Omental fat pad (tissue), 4 donors: ENCODE measurements at places on chromosomes 16 and 17.

DNA sequence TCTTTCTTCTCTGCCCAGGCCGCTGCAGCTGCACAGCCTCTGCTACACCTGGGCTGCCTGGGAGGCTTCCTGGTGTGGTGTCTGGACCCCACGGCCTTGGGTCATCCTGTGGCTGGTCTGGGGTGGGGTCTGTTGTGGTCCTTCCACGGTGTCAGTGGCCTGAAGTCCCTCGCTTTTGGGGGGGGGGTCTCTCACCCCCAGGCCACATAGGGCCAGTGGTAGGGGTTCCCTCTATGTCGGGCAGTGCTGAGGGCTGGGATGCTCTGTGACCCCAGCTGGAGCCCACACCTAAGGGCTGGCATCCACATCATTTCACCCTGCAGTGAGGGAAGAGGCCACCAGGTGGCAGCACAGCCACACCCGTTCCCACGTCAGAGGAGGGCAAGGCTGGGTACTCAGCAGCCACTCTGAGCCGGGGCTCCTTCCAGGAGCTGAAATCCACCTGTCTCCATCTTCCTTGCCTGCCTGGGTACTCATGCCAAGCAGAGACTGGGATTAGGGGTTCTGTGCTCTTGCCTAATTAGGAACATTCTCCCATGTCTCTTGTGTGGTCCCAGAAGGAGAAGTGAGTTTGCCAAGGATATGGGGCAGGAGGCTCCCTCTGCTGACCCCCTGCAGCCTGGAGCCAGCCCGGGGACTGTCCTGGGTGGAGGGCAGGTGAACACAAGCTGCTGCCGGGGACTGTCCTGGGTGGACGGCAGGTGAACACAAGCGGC, 13.0 kb downstream of the ENGASE start:
- peak; percentile 75 for DNase-seq

DNA sequence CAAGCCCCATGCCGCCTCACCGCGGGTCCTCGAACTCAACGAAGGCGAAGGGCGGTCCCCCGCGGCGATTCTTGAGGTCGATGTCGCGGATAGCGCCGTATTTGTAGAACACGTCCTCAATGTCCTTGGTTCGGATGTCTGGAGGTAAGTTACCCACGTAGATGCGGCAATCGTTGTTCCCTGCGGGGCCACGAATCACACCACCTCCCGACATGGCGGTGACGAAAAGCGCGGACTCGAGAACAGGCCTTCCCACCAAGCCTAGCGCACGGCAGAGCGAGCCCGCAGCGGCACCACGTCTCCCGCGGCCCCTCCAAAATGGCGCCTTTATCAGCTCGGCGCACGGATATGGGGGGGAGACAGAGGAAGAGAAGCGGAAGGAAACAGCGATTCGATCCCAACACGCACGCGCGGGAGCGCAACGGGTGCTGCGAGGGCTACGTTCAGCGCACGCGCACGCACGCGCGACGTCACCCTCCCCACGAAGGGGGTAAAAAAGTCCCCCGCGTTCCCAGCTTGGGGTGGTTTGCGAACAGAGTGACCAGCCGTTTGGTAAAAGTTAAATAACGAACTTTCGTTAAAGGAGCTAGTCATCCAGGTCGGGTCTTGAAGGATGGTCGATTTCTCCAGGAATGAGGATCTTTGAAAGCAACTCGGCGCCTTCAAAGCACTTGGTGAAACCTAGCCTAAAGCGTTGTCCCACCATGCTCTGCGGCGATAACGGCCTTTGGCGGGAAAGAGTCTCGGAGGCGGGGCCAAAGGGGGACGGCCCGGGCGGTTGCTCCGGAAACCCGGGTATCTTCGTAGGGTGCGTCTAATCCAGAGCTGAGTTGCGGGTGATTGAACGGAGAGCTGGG, at the start of gene SRSF1:
Gene SRSF1, minus strand, starts transcription at position 323 of the 857 bp plus-strand sequence. Its CDS starts 109 bp downstream, at position 214.
- peak; percentile 82 for DNase-seq

- DNase-seq: no peak
These were observed 2.9 kb upstream of the BCL6B start for GRCh38 chr17:7019839-7020519.

DNA sequence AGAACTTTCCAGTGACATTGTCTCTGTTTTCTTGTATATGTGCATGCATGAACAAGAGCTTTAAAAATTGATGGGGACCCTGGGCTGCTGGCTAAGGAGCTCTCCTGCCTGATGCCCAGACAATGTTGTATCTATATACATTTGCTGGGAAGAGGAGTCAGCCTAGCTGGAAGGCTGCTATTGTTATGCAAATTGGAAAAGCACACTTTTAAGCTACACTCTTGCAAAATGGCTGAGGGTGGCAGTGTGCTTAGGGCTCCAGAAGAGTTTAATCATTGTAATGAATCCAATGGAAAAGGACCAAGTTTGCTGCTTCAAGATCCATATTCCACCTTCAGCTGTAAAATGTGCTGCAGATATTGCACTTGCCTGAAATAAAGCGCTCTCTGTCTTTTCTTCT, 171.8 kb downstream of the PRKCA start:
- DNase-seq: no peak

DNA sequence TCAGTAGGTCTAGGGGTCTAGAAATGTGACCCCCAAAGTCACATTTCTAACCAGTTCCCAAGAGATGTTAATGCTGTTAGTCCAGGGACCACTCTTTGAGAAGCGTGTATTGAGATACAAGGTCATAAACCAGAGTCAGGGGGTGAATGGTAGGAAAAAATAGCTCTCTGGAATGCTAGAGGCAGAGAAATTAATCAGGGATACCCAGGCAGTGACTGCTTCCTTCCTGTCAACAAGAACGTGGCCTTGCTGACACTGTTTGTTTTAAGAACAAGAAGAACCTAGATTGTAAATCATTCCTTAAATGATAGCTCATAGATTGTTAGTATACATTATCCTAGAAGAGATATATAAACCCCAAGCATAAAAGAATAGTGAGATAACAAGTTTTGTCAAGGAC, 43.8 kb downstream of the PITPNM3 start:
- DNase-seq: no peak

DNA sequence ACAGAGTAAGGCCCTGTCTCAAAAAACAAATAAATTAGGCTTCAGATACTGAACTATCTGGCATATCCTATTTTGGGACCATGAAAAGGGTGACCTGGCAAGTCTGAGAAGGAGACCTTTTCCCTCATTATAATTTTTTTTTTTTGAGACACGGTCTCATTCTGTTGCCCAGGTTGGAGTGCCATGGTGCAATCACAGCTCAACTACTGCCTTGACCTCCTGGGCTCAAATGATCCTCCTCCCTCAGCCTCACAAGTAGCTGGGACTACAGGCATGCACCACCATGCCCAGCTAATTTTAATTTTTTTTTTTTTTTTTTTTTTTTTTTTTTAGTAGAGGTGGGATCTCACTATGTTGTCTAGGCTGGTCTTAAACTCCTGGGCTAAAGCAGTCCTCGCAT, 37.3 kb downstream of the PLCG2 start:
- no peak for DNase-seq

DNA sequence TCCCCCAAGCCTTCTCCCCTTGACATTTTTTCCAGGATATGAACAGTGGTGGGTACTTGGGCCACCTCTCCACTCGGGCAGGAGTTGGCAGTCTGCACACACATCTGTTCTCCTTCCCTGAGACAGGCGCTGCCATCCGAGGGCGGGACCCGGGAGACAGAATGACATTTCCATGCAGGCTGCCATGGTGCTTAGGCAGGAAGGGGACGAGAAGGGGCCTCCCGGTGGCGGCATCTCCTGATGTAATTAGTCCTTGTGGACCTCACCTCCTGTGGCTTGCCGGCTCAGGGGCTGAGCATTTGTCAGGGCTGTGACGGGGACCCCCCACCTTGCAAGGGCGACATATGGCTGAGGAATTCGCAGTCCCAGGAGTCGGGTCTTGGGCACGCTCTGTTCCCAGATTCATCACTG, 197.2 kb downstream of the FOXL1 start:
- no peak for DNase-seq

- no peak for DNase-seq
These were observed 45.7 kb upstream of the SIAH1 start for GRCh38 chr16:48430890-48431289.

DNA sequence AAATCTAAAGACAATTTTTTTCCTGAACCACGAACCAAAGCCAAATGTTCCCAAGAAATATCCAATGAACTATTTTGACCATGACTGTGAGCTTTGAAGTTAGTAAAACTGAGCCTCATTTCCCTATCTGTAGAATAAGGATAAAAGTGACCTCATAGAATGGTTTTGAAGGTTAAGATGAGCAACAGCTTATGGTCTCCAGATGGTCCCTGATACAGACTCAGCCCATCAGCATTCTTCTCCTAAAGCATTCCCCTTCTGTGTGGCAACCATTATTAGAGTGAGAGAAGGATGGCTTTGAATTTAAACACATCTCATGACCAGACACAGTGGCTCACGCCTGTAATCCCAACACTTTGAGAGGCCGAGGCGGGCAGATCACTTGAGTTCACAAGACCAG, 70.1 kb downstream of the COPRS start:
- DNase-seq: no peak

GRCh38 chr16:57036945-57037344, 47.6 kb downstream of the NLRC5 start:
- no peak for DNase-seq

- DNase-seq: no peak
These were observed 300.1 kb downstream of the FOXL1 start for GRCh38 chr16:86878236-86879080.

DNA sequence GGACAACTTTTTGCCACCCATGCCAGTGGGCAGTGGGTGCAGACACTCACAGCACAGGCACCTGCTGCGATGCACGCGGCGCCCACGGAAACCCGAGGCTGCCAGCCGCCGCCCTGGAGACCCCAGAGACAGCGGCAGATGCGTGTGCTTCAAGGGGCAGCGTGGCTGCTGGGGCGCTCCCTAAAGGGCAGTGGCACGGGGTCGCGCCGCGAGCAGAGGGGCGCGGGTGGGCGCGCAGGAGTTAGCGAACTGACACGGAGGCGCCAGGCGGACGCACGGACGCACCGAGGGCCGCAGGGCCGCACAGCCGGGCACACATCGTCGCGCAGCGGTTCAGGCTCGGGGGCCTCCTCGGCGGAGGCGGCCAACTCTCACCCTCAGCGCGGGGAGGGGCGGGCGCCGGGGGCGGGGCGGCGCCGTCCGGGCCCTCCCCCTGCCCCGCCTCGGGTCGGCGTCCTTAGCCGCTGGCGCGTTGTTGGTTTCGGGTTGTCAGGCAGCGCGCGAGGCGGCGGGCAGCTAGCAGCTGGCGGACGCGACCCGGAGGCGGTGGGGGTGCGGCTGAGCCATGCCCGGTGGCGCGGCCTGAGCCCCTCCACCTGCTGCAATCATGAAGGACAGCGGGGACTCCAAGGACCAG, at the start of gene KIF19:
Gene KIF19, plus strand, starts transcription at position 484 of the 637 bp plus-strand sequence. Its CDS starts 124 bp downstream, at position 608.
- no peak for DNase-seq

DNA sequence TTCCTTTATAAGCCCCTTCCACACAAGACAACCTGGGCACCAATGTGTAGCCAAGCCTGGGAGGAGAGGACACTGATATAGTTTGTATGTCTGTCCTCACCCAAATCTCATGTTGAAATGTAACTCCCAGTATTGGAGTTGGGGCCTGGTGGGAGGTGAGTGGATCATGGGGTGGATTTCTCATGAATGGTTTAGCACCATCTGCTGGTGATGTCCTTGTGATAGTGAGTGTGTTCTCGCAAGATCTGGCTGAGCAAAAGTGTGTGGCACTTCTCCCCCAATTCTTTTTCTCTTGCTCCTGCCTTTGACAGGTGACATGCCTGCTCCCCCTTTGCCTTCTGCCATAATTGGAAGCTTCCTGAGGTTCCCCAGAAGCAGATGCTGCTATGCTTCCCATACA, 135.8 kb downstream of the USP31 start:
- no peak for DNase-seq

DNA sequence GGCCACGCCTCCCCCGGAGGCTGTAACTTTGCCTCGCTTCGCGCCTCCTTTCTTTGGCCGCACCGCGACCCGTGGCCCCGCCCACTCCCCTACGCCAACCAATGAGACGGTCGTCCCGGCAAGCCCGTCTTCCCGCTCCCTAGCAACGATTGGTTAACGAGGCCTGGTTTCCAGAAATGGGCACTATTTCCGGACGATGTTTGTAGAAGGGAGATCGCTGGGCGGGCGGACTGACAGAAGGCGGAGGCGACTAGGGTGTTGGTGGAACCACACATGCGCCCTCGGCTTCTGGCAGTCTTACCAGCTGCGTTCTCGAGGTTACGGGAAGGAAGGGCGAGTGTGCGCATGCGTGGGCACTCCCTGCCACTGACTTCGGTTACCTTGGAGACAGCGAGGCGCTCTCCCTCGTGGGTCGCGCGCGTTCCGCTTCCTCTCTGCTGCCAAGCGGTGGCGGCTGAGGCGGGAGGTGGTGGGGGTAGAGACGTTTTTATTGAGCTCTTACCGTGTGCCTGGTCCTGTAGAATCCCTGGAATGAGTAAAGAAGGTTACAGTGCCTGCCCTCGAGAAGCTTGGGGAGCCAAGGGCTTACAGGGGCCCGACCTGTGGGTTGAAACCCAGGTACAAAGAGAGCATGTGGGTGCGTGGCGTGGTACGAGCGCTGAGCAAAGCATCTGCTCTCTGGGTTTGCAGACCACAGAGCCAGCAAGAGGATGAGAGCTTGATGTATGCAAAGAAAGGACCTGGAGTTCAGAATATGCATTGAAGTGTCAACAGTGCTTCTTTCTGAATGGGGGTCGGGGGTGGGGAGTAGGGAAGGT, 500 bp upstream of the MAP3K14 start:
- DNase-seq: peak; percentile 98

GRCh38 chr16:30491744-30492308, 19.3 kb downstream of the ITGAL start:
- no peak for DNase-seq

DNA sequence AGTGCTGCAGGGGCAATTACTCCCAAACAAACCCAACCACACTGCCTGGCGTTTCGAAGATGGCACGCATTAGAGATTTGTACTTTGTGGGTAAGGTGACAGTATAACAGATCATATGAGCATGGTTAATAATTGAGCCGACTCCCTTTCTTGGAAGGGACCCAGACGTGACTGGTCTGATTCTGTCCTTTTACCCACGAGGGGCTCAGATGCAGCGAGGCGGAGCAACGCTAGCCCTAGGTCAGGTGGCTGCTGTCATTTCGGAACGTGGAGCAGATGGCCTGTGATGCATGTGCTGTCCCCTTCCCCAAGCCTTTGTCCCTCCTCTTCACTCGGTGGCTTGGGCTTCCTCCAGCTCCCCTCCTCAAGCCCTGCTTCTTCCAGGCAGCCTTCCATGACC, 84.2 kb downstream of the SNX29 start:
- no peak for DNase-seq

DNA sequence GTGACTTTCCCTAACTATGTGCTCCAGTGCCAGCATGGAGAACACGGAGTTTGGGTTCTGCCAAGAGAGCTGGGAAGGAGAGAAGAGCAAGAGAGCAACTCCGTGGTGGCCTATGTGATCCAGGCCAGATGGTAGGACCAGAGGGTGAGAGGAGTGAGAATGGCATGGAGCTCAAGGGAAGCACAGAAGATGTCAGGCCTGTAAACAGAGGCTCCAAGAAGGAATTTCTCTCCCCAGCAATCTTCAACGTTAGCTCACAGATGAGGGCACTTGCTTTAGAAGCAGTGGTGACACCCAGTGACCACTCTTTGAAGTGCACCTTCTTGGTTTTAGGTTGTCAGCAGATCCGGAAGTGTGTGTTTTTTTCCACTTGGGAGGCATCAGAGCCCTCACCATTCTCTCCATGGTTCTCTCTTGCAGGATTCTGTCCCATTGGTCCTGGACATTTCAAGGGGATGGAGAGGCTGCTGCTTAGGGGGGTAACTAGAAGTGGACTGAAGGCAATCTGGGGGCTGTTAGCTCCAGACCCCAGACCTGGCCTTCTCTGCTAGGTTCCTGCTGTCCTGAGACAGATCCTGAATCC, 18.1 kb upstream of the TMEM98 start:
- peak; percentile 48 for DNase-seq
